Tibial artery (tissue), 4 donors: ENCODE measurements at places on chromosomes 11 and 22.

DNA sequence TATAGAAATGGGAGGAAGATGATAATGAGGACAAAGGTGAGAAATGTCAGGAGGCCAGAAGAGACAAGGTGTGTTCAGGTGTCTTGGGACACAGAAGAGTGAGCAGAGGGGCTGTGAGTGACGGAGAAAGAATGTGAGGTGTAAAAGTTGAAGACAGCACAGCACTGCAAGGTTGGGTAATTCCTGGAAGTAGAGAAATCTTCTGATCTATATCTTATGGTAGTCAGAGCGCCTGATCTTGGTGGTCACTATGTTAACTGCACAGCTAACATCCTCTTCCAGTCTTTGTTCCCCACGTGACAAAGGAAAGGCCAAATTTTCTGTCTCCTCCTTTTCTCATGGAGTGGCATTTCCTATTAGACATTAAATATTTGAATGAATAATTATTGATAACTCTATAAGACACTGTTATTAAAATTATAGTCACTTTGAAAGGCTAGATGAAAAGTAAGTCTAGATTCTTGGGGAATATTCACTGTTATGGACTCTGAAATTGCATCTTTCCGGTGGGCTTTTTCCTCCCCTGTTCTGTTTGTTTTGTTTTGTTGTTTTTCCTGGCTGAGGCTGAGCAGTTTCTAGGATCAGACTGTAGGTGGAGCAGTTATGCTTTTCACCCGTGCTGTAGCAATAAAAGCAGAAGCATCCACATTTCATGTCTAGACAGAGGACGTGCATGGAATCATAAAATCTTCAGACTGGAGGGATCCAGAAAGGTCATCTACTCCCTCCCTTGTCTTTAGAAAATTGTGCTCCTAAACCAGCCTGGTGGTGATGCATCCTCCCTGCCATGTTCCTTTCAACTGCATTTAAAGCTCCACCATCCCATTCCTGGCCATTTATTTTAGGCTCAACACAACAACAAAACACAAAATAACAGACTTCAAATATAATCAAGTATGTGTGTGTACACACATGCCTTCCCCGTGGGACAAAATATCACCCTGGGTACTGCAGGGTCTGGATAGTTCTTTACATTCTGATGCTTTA, 26.6 kb downstream of the SC5D start:
- no peak overlapping the region for H3K27ac ChIP-seq
- no peak overlapping the region for H3K4me3 ChIP-seq
- H3K27me3 ChIP-seq = no peaks in the 10 kb centered on the region
- H3K4me1 ChIP-seq = no peaks in the 10 kb centered on the region
- no peaks in the 10 kb centered on the region for H3K36me3 ChIP-seq
- DNase-seq = no peak

GRCh38 chr11:92625894-92626293, 343.6 kb upstream of the MTNR1B start:
- H3K4me1 ChIP-seq = no peaks in the 10 kb centered on the region
- no peak for DNase-seq
- no peak overlapping the region for H3K27ac ChIP-seq
- no peak overlapping the region for H3K4me3 ChIP-seq
- no peaks in the 10 kb centered on the region for H3K27me3 ChIP-seq
- H3K36me3 ChIP-seq = no peaks in the 10 kb centered on the region

DNA sequence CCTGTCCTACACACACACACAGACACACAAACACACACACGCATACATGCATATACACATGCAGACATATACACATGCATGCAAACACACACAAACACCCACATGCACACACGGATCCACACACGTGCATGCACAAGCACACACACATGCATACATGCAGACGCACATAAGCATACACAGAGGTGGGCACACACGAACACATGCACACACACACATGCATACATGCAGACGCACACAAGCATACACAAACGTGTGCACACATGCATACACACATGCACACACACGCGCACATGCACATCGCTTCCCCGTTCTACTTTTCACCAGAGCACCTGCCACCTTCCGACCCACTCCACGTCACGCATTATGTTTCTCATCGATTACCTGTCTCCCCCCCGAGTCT, 13.2 kb downstream of the PHF21B start:
- H3K4me3 ChIP-seq = no peak overlapping the region
- DNase-seq = no peak
- H3K36me3 ChIP-seq = no peaks in the 10 kb centered on the region
- H3K27me3 ChIP-seq = peaks cover 50% of the 10 kb centered on the region
- H3K27ac ChIP-seq = no peak overlapping the region

DNA sequence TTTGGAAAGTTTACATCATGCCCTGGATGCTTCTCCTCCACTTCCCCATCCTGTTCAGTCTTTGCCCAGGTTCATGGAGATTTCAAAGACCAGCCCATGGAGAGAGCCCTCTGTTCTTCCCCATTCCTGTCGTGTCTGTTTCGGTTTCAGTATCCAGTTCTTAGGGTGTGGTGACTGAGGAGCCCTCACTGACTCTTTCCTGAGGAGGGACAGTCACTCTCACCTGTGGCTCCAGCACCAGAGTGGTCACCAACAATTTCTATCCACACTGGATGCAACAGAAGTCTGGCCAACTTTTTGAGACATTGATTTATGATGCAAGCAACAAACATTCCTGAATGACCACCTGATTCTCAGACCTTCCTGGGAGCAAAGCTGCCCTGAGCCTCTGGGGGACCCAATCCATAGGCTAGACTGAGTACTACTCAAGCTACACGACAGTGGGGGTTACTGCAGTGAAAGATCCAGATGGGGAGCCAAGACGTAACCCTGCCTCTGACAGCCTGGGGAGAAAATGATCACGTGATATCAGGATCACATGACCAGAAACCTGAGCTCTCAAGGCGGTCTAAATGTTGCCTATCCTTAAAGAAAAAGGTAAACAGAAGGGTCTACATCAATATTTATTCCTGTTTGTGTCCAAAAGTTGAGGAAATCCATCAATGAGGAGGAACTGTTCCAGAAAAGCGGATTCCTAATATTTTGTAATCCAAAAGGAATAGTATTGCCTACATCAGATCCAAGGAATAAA, 76.2 kb upstream of the VPREB1 start:
- H3K36me3 ChIP-seq = no peaks in the 10 kb centered on the region
- H3K27ac ChIP-seq = no peak overlapping the region
- H3K4me3 ChIP-seq = no peak overlapping the region
- DNase-seq = no peak

DNA sequence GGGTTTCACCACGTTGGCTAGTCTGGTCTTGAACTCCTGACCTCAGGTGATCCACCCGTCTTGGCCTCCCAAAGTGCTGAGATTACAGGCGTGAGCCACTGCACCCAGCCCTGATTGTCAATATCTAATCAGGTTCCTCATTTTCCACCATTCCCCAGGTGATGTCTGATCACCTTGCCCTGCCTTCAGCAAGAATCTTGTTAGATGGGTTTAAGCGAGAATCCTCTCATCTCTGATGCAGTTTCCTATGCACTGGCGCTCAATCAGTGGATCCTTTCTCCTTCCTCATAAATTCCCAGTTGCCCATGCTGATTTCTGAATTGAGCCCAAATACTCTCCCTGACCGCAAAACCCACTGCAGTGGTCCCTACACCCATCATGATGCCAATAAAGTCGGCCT, 664 bp upstream of the ZC3H7B start:
- no peaks in the 10 kb centered on the region for H3K27me3 ChIP-seq
- H3K36me3 ChIP-seq = no peaks in the 10 kb centered on the region
- no peak for DNase-seq
- no peaks in the 10 kb centered on the region for H3K4me1 ChIP-seq
- peak overlapping the region; percentile 81 for H3K4me3 ChIP-seq

DNA sequence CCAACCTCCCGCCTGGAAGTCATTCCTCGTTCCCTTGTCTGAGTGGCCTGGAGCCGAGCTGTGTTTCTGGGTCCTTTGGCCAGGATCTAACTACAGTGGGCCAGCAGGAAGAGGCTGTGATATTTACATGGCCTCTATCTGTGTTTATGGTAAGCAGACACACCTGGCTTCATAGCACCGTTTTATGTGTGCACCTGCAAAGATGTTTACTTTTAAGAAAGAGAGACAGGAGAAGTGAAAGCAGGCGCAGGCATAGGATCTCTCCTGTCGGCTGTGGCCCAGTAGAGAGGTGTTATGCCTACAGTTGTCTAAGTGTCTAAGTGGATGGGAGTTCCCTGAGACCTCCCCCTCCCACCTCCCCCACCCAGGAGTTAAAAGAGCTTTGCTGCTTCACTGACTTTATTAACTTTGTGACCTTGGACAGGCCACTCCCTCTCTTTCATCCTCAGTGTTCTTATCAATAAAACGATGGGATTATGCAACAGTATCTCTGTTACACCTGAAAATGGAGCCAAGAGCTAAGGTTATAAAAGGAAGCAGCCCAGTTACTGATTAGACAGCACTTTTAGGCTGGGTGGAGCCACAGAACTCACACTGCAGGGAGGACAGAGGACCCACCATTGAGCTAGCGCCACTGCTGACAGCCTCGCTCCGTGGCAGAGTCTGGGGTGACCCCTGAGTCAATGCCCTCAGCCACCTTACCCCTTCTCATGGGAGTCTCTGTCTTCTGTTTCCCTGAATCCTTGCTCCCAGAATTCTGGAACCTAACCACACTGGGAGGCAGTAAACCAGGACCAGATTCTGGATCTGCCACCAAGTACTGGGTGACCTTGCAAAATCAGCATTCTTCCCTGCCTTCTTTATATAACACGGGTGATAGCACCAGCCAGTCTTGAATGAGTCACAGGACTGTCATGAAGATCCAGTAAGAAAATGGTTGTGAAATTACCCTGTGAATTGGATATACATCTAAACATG, 22.0 kb downstream of the ST14 start:
- no peaks in the 10 kb centered on the region for H3K4me1 ChIP-seq
- no peaks in the 10 kb centered on the region for H3K27me3 ChIP-seq
- no peak overlapping the region for H3K4me3 ChIP-seq
- no peak overlapping the region for H3K27ac ChIP-seq
- no peak for DNase-seq

DNA sequence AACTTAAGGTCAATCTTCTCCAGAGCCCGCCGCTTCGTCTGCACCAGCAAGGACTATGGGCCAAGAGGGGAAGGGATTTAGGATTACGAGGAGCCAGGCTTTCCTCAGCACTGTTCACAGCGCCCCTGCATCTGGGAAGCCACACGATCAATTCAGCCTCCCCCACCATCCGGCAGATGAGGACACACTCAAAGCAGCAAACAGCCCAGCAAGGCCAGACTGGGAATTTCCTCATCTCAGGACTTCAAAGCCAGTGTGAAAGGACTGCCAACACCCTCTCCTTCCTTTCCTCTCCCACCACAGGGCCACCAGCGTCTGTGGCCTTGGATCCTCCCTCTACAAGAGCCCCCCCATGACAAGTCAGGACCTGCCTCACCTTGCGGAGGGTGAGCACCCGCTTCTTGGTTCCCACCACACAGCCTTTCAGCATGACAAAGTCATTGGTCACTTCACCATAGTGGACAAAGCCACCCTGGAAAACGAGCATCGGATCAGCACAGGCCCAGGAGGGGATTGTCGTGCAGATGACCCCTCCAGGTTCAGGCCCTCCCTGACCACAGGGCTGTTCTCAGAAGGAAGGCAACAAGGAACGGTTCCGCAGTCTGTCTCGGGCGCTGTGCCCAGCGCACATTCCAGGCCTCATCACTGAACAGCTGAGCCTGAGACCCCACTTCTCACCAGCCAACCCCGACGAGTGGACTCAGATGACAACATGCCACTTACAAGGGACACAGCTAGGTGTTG, 6.0 kb downstream of the RPL3 start:
- H3K4me3 ChIP-seq = no peak overlapping the region
- H3K27ac ChIP-seq = no peak overlapping the region
- H3K27me3 ChIP-seq = no peaks in the 10 kb centered on the region

- H3K27me3 ChIP-seq = no peaks in the 10 kb centered on the region
- no peak overlapping the region for H3K4me3 ChIP-seq
- DNase-seq = no peak
- no peak overlapping the region for H3K27ac ChIP-seq
- H3K4me1 ChIP-seq = peaks cover 10% of the 10 kb centered on the region
Observed at GRCh38 chr11:78424334-78425270, 7.0 kb upstream of the GAB2 start.

DNA sequence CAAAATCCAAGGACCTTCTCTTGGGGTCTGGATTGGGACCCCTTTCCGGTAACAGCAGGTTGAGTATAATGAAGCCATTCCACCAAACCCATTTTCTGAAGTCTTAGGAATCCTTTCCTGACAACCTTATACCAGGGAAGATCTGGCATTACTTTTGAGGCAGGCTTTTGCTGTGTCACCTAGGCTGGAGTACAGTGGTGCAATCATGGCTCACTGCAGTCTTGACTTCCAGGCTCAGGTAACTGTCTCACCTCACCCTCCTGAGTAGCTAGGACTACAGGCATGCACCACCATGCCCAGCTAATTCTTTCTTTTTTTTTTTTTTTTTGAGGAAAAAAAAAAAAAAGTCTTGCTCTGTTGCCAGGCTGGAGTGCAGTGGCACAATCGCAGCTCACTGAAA, 55.8 kb upstream of the TREH start:
- no peak overlapping the region for H3K27ac ChIP-seq
- H3K4me3 ChIP-seq = no peak overlapping the region
- DNase-seq = no peak
- H3K27me3 ChIP-seq = no peaks in the 10 kb centered on the region
- H3K4me1 ChIP-seq = no peaks in the 10 kb centered on the region
- no peaks in the 10 kb centered on the region for H3K36me3 ChIP-seq

DNA sequence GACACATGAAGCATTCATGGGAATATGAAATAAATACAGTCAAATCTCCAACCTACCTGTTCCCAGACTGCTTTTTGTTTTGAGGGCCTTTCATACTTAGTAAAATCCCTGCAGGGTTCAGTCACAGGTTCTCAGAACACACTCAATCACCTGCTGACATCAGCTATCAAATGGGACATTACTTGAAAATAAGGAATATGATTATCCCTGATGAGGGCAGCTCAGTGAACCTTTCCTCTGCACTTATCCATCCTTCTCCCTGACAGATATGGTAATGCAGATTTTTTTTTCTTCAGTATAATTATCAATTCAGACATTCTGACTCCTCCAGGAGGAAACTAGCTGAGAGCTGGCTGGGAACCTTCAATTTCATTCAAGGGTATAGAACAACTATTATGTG, 1127.4 kb upstream of the CCDC90B start:
- no peak overlapping the region for H3K4me3 ChIP-seq
- no peaks in the 10 kb centered on the region for H3K36me3 ChIP-seq
- no peaks in the 10 kb centered on the region for H3K27me3 ChIP-seq
- no peaks in the 10 kb centered on the region for H3K4me1 ChIP-seq

DNA sequence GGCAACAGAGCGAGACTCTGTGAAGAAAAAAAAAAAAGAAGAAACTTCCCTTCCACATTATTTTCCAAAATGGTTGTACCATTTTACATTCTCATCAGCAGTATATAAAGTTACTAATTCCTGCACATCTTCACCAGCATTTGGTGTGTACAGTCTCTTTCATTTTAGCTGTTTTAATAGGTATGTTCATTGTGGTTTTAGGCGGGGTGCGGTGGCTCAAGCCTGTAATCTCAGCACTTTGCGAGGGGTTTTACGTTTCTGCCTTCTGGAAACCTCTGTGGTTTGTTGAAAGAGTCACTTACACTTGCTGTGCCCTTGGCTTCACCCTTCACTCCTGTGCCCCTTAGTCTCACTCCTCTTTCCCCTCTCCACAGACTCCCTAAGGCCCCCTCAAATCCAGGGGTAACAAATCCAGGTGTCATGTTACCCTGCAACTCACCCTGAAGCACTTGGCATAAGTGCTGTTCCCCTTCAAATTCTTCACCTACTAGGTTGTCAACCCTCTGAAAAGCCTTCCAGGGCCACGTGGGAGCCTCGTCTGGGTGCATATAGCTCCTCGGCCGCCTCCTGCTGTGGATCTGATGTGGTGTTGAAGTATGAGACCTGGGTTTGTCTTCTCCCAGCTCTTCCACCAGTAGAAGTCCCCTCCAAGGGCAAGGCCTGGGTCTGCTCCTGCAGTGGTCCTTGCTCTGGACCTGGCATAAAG, 20.8 kb downstream of the TOB2 start:
- H3K36me3 ChIP-seq = peaks cover 56% of the 10 kb centered on the region
- H3K27me3 ChIP-seq = no peaks in the 10 kb centered on the region
- H3K27ac ChIP-seq = no peak overlapping the region
- DNase-seq = no peak
